Posterior cingulate gyrus (tissue), 11 donors: ENCODE measurements at places on chromosomes 2 and 18.

- no peak for DNase-seq
Measured at GRCh38 chr2:29123617-29124349, 8.6 kb downstream of the CLIP4 start.

GRCh38 chr2:161005170-161005569 is 155.1 kb upstream of the TANK start:
- no peak for DNase-seq

- no peak for DNase-seq
Measured at GRCh38 chr2:228167290-228167689, 14.2 kb downstream of the SPHKAP start.

DNA sequence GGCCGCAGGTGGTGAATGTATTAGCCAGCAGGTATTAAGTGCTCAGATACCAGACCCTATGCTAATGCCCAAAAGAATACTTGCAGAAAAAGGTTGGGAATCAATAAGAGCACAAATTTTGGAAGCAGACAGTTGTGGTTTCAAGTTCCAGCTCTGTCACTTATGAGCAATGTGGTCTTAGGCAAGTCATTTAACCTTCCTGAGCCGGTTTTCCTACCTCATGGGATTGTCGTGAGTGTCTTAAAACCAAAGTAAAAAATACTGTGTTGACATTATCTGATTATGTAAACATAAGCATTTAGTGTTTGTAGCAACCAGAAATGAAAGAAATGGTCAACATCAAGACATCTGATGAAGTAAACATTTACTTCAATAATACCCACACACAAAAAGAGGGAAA is 93.0 kb upstream of the CHST9 start:
- DNase-seq = no peak

GRCh38 chr18:44637210-44638033 is 43.3 kb upstream of the SETBP1 start:
- no peak for DNase-seq

GRCh38 chr2:106195981-106196380 is 1.9 kb upstream of the UXS1 start:
- DNase-seq = no peak

GRCh38 chr18:13608791-13609532 is 117.4 kb downstream of the FAM210A start:
- DNase-seq = no peak

DNA sequence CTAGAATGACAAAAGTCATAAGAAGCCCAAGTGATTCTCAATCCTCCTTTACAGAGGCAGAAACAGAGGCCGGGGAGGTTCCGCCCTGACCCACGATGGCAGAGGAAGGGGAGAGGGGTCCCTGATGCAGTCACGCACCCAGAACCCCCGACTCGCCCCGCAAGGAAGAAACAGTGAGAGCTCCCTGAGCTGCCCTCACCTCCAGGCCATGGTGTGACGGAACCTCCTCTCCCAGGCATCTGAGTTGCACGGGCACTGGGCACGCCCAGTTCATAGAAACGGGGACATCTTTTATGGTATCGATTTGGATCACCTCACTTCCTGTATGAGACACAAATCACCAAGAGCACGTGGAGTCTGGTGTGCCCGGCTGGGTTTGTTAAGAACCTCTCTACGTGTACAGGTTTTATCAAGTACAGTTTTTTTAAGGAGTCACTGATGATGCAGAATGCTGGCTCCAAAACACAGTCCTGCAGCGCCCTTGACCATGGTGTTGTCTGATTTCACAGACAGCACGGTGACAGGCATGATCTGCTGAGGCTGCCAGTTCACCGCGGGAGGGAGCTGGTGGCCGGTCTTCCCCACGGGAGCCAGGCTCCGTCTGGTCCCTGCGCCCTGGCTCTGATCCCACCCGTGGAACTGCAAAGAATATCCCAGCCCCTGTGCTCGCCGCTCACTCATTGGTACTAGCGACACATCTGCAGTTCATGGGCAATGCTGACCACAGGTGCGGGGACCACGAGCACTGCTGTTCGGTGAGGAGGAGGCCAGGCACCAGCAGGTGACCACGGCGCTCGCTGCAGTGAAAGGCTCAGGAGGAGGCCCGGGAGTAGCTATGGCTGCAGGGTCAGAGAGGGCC is 35.6 kb downstream of the PXDN start:
- DNase-seq = peak; percentile 70

DNA sequence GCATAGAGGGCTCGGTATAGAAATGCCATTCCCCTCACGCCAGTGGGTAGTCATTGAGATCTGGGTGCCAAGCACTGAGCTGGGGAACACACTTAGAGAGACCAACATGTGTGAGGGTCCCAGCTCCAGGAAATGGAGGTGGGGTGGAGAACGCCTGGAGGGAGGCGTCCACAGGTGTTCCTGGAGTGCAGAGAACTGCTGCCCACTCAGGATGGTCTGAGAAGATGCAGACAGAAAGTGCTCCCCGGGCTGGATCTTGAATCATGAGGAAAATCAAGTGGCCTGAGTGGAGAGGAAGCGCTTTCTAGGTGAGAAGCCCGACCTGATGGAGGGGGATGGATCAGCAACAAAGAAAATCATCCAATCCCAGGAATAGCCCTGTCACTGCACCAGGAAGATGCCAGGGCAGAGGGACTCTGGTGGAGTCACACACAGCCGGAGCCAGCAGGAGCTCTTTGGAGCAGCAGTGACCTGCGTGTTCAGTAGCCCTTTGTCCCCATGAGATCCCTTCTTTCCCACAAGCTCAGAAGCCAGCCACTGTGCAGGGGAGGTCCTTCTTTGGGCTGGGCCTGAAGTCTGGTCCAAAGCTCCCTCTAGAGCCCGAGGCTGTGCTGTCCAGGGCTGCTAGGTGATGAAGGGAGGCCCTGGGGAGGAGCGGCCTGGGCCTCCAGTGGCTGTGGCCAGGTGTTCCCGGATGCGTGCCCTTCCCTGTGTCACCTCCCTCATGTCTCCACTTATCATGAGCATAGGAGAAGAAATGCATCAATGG is 112.3 kb downstream of the RNF144A start:
- no peak for DNase-seq

GRCh38 chr2:138699421-138699820 is 80.8 kb downstream of the NXPH2 start:
- no peak for DNase-seq

- DNase-seq = no peak
Measured at GRCh38 chr2:203396667-203397066, 68.5 kb downstream of the ABI2 start.

- no peak for DNase-seq
Measured at GRCh38 chr18:77911971-77912605, 662.4 kb downstream of the GALR1 start.

DNA sequence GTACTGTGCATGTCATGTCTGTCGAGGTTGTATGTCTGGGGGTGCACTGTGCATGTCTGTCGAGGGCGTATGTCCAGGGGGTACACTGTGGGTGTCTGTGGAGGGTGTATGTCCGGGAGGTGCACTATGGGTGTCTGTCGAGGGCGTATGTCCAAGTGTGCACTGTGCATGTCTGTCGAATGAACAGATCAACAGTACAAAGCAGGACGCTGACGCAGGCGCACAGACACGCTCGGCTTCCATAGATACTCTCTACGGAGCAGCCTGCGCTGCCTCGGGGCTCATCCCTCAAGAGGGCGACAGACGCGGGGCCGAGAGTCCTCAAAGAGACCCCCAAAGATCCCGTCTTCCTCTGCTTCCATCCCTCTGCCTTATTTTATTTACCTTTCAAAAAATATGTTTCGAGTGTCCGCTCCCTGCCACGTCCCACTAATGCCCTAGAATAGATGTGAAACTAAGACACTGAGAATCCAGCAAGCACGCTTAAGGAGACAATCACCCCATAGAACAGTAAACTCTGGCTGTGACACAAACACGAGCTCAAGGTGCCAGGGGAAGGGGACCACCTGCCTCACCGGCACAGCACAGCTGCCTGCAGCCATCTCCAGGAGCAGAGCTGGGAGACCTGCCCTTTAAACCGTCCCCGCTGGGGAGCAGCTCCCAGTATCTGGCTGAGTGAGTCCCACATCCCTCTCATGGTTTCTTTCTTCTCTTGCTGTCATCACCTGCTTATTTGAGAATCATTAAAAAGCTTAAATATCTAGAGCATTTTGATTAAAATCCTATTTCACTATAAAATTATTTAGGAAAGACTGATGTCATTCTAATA is 250.5 kb upstream of the MYT1L start:
- no peak for DNase-seq

DNA sequence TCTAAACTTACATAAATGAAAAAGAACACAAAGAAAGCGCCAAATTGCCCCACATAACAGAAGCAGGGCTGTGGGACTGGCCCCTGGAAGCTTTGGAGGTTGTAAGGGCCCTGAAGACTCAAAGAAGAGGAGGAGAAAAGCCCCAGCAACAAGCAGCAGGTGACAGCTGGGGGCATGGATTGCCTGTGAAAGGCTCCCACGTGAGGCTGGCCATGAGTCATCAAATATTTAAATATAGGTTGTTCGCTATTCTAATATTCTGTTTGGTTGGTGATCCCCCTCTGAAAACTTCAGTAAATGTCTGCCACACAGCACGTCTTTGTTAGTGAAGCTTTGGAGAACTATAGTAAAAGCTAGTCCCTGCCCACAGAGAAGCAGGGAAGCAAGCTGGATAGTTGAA is 132.4 kb downstream of the MREG start:
- no peak for DNase-seq

- no peak for DNase-seq
Measured at GRCh38 chr18:62445386-62445917, 77.4 kb upstream of the ZCCHC2 start.

DNA sequence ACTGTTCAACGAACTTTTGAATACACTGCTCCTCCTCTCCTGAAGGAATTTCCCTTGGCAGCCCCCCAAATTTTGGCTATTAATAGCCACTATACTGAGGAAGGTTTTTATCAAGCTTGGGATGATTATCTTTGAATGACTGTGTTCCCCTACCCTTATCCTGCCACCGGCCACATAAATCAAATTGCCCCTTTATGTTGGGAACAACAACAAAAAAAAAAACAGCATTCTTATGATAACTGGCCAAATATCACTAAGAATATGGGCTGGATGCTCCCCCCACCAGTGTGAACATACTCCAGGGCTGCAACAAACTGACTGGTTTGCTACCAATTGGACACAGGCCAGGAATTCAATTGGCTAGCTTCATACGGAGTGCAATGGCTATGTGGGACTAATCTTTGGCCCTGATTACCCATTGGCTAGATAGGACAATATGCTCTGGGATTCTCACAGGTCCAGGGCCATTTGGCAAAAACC is 20.6 kb downstream of the DUSP11 start:
- DNase-seq = no peak

- no peak for DNase-seq
Measured at GRCh38 chr18:22452226-22452668, 34.5 kb upstream of the CTAGE1 start.

GRCh38 chr2:106062627-106063026 is 131.5 kb downstream of the UXS1 start:
- DNase-seq = no peak

DNA sequence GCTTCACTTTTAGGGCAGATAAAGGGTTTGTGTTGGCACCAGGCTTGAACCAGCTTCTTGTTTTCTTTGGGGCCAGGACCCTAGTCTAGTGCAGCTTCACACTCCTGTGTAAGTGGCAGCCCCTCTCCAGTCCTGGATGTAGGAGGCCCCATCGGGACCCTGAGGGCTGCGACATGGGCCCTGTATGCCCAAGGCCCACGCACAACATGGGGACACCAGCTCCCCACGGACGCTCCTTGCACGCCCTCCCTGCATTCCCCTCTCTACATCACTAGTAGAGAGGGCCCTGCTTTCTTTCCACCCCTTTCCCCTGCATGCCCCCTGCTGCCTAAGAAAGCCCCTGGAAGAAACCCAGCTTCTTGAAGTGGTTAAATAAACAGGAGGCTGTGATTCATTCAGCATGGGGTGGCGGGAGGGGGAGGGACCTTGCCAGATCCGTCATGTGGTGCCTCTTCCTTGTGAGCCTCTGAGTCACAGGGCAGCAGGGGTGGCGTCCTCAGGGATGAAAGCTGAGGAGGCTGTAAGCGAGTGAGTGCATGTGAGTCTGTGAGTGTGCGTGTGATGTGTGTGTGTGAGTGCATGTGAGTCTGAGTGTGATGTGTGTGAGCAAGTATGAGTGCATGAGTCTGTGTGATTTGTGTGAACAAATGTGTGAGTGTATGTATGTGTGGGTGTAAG is 42.5 kb downstream of the COPS8 start:
- DNase-seq = peak; percentile 12

GRCh38 chr18:49994410-49994809 is 181.1 kb upstream of the ACAA2 start:
- no peak for DNase-seq

- DNase-seq = no peak
Measured at GRCh38 chr2:211387734-211388133, 831.3 kb downstream of the CPS1 start.

GRCh38 chr2:134491771-134492441 is 226.9 kb downstream of the TMEM163 start:
- no peak for DNase-seq

DNA sequence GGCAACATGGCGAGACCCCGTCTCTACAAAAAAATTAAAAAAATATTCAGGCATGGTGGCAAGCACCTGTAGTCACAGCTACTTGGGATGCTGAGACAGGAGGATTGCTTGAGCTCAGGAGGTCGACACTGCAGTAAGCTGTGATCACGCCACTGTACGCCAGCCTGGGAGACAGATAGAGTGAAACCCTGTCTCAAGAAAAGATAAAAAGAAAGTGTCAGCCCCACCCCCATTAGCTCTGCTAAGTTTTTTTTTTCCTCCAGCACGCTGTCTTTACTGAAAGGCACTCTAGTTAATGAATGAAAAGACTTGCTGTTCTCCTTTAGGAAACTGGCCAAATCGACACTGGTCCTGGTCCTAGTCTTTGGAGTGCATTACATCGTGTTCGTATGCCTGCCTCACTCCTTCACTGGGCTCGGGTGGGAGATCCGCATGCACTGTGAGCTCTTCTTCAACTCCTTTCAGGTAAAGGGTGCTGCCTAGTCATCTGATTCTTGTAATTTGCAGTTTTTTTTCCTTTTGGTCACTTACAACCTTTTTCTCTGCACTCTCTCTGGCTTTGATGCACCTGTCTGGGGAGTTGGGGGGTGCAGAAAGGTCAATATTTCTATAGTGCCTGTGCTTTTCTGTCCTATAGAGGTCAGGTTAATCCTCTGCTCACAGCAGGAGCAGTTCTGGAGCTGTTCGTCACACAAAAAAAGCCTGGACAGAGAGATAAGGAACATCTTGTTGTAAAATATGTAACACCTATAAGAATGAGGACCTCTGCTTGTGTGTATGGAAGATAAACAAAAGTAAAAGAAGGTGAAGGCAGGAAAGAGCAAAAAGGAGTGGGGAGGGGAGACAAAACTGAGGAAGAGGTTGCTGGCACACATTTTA is 82.3 kb downstream of the PTH2R start:
- DNase-seq = no peak
